Neural progenitor cell (in vitro differentiated cells): ENCODE measurements at places on chromosomes 4 and X. TPM values are rescaled to one million over a fixed set of nuclear protein-coding genes. Genes with fewer than 3 reads are reported as not detected.
A peak's percentile ranks its signal among the peaks of the same experiment; 100 is the strongest.

- no peaks in the 10 kb centered on the region for H3K36me3 ChIP-seq
- no peaks in the 10 kb centered on the region for H3K27me3 ChIP-seq
Observed at GRCh38 chr4:67886281-67886680, 2.5 kb upstream of the TMPRSS11D start.

DNA sequence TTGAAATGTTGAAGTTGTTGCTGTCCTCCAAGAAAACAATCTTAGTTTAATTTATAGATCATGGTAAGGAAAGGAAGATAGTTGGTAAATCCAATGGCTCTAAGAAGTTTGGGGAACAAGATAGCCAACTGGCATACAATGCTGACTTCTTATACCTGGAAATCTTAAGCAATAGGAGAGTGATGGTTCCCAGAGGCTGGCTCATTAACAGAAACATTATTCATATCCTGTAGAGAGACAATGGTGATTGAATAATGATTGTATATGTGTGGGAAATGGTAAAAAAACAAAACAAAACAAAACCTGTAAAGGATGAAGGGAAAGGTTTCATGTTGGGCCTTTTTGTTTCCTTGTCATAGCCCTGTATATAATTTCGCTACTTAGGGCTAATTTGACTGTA lies 174.9 kb upstream of the CTSO start:
- H3K4me3 ChIP-seq, result no peak overlapping the region
- H3K27me3 ChIP-seq, result no peaks in the 10 kb centered on the region
- H3K36me3 ChIP-seq, result no peaks in the 10 kb centered on the region
- H3K27ac ChIP-seq, result no peak overlapping the region

DNA sequence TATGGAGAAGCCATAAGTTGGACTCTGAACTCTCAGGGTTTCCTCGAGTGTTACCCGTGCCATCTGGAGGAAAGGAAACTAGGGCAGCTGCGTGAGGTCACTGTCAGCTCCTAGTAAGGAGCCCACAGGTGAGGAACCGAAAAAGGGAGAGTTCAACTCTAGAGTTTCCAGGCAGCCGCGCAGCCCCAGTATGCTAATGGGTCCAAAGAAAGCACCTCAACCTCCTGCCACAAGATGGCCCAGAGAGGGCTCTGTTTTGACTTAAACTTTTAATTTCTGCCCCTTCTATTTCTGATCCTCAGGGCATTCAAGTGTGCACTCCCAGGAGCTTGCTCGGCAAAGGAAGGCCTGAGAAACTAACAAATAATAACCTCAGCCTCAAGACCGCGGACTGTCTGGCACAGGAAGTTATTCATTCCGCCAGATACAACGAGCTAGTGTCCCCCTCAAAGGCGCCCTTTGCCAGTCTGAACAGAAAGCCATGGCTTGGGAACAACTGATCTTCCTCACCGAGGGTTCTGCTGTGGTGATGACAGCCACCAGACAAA lies 13.9 kb downstream of the SCARB2 start:
- no peak for DNase-seq
- H3K4me3 ChIP-seq, result no peak overlapping the region
- H3K27me3 ChIP-seq, result no peaks in the 10 kb centered on the region
- no peaks in the 10 kb centered on the region for H3K36me3 ChIP-seq
- no peak overlapping the region for H3K27ac ChIP-seq

- H3K27me3 ChIP-seq, result no peaks in the 10 kb centered on the region
- H3K4me1 ChIP-seq, result no peaks in the 10 kb centered on the region
- H3K4me3 ChIP-seq, result no peak overlapping the region
- no peak overlapping the region for H3K27ac ChIP-seq
Observed at GRCh38 chr4:82715731-82716617, 82.6 kb downstream of the SCD5 start.

The REPS2 gene
- total RNA-seq, result 1.2 and 4.1 TPM in 2 replicates

The ARSJ gene
- 0.25 and 0.28 TPM in 2 replicates for total RNA-seq

The ERAS gene
- 0.50 TPM in 1 of 2 replicates, not detected in the other for total RNA-seq

GRCh38 chr4:73751166-73751565 lies 10.8 kb downstream of the CXCL8 start:
- H3K4me3 ChIP-seq, result no peak overlapping the region
- no peaks in the 10 kb centered on the region for H3K4me1 ChIP-seq
- no peaks in the 10 kb centered on the region for H3K36me3 ChIP-seq
- no peak for DNase-seq
- H3K27me3 ChIP-seq, result no peaks in the 10 kb centered on the region
- H3K27ac ChIP-seq, result no peak overlapping the region

GRCh38 chr4:15920723-15921591 lies 17.6 kb downstream of the FGFBP1 start:
- no peak for DNase-seq
- no peaks in the 10 kb centered on the region for H3K4me1 ChIP-seq

GRCh38 chr4:48905363-48906015 lies 1.1 kb downstream of the OCIAD2 start:
- peak overlapping the region; percentile 76 for H3K4me3 ChIP-seq
- no peak for DNase-seq
- H3K4me1 ChIP-seq, result no peaks in the 10 kb centered on the region
- no peaks in the 10 kb centered on the region for H3K27me3 ChIP-seq
- no peaks in the 10 kb centered on the region for H3K36me3 ChIP-seq

DNA sequence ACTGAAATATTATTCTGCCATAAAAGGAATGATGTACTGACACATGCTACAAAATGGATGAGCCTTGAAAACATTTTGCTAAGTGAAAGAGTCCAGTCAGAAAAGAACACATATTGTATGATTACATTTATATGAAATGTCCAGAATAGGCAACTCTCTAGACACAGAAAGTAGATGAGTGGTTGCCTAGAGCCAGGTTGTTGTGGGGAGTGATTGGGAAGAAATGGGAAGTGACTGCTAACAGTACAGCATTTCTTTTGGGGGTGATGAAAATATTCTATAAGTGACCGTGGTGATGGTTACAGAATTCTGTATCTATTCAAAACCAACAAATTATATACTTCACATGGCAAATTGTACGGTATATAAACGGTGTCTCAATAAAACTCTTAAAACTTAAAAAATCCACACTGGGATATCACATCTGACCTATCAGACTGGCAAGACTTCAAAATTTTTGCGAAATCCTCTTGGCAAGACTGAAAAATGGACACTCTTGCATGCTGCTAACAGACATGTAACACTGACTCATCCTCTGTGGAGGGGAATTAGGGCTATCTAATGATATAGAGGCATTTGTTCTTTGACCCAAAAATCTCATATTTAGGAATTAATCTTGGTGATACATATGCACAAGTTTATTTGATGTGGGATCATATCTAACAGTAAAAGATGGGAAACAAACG lies 71.8 kb downstream of the FAM13A start:
- no peak overlapping the region for H3K4me3 ChIP-seq
- no peaks in the 10 kb centered on the region for H3K4me1 ChIP-seq
- DNase-seq, result no peak
- H3K27me3 ChIP-seq, result no peaks in the 10 kb centered on the region

The TMEM47 gene
- total RNA-seq, result 85.2 and 106 TPM in 2 replicates

GRCh38 chr4:76489686-76490161 lies 54.7 kb downstream of the SHROOM3 start:
- peaks cover 45% of the 10 kb centered on the region for H3K4me1 ChIP-seq
- no peak for DNase-seq
- no peaks in the 10 kb centered on the region for H3K27me3 ChIP-seq
- no peak overlapping the region for H3K4me3 ChIP-seq

DNA sequence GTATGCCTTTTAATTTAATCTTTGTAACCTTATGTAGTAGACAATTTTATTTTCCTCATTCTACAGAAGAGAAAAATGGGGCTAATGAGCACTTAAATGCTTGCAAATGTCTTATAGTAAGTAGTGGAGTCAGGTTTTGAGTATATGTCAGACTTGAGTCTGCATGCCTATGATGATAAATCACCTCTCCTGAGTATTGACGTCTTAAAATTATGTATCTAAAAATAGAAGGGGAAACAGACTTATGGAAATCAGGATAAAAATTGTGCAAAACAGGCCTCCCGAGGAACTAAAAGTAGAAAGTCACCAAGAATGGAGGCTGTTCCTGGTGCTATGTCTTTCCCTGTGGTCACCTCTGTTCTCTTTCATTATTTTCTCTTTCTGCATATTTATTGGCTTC lies 92.7 kb downstream of the STIM2 start:
- H3K4me1 ChIP-seq, result no peaks in the 10 kb centered on the region
- H3K4me3 ChIP-seq, result no peak overlapping the region
- H3K27me3 ChIP-seq, result no peaks in the 10 kb centered on the region

DNA sequence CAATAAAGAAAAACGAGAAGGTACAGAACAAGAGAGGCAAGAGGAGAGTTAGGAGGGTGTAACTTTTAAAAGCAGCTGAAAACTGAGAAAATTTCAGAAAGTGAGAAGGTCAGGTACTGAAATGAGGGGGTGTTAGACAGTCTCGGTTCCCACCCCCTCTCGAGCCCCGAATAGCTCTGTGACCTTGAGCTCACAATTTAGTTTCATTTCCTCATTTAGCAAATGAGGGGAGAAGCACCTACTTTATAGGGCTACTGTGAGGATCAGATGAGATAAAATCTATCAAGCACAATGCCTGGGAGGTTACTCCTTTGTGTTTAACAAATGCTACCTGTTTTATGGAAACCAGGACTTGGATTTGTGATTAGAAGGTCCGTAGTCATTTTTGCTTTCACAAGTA lies 4.9 kb downstream of the UGT8 start:
- no peak for DNase-seq
- H3K4me3 ChIP-seq, result no peak overlapping the region
- H3K27me3 ChIP-seq, result peaks cover 30% of the 10 kb centered on the region
- H3K36me3 ChIP-seq, result no peaks in the 10 kb centered on the region
- H3K27ac ChIP-seq, result no peak overlapping the region
- peaks cover 13% of the 10 kb centered on the region for H3K4me1 ChIP-seq

GRCh38 chr4:53362093-53362492 lies 3.8 kb downstream of the SCFD2 start:
- H3K27me3 ChIP-seq, result peaks cover 7% of the 10 kb centered on the region
- H3K4me3 ChIP-seq, result no peak overlapping the region
- DNase-seq, result no peak
- H3K27ac ChIP-seq, result no peak overlapping the region
- H3K4me1 ChIP-seq, result peaks cover 8% of the 10 kb centered on the region
- no peaks in the 10 kb centered on the region for H3K36me3 ChIP-seq

The PIR gene
- 40.2 and 45.0 TPM in 2 replicates for total RNA-seq

- no peaks in the 10 kb centered on the region for H3K4me1 ChIP-seq
- no peak overlapping the region for H3K4me3 ChIP-seq
- DNase-seq, result no peak
- H3K36me3 ChIP-seq, result no peaks in the 10 kb centered on the region
- no peak overlapping the region for H3K27ac ChIP-seq
Observed at GRCh38 chrX:129761596-129761995, 18.2 kb upstream of the SASH3 start.

GRCh38 chr4:113539408-113539807 lies 222.1 kb downstream of the CAMK2D start:
- no peaks in the 10 kb centered on the region for H3K27me3 ChIP-seq
- H3K36me3 ChIP-seq, result no peaks in the 10 kb centered on the region
- H3K4me1 ChIP-seq, result no peaks in the 10 kb centered on the region
- H3K27ac ChIP-seq, result no peak overlapping the region

DNA sequence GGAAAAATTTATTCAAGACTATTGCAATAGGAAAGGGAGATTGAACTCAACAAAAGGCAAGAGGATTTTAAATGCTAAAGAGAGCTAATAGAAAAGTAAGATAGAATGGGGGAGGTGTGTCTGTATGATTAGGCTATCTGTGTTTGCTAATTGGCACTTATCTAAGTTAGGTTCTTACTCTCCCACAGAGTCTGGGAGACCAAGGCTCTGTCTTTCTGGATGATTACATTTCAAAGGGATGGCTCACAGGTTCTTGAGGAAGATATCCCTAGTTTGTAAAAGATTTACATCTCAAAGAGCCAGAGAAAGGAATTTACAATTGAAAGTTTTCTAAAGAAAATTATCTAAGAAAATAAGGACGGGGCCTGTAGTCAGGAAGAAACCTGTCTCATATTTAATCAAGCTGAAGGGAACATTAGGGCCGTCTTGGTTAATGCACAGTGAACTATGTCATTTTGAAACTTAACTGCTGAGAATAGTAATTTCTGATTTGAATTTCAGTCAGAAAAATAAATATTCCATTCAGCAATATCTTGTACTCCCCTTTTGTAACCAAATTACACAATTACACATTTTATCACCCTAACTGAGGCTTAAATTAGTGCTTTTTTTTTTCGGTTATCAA lies 75.8 kb downstream of the MAGEB10 start:
- no peaks in the 10 kb centered on the region for H3K27me3 ChIP-seq
- DNase-seq, result peak; percentile 63
- no peak overlapping the region for H3K27ac ChIP-seq

DNA sequence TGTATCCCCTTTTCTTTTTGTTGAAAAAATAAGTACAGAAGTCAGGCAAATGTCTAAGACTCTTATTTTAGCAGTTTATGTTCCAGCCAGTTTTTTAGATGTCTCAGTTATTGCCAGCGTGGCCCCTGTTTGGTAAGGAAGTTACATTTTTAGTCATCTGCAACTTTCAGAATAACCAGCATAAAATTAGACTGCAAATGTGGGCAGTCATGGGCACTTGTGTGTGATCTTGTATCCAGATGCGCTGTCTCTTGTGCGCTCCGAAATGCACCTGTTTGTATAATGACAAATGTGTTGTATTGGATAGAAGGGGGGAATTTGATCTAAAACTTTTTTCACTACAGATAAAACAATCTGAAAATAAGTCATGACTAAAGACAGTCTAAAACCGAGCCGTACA lies 44.3 kb upstream of the CLCN4 start:
- no peaks in the 10 kb centered on the region for H3K36me3 ChIP-seq
- no peaks in the 10 kb centered on the region for H3K27me3 ChIP-seq
- no peak overlapping the region for H3K27ac ChIP-seq
- no peaks in the 10 kb centered on the region for H3K4me1 ChIP-seq
- no peak for DNase-seq

DNA sequence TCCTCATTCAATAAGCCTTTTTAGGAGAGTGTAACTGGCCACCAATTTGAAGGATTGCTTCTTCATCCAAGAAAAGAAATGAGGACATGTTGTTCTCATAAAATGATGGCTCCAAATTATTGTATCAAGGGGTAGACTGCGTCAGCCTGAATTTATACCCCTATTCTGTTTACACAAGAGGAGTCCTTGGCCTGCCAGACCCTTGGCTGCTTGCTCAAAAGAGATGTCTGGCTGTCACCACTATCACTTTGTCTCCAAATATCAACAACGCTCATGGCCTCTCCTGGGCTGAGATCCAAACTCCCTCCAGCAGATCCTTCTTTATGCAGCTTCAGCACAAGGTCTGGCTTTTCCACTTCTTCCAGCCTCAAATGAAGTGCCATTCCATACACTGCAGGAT lies 127.9 kb downstream of the OR13H1 start:
- no peak for DNase-seq
- no peak overlapping the region for H3K27ac ChIP-seq
- no peaks in the 10 kb centered on the region for H3K36me3 ChIP-seq

DNA sequence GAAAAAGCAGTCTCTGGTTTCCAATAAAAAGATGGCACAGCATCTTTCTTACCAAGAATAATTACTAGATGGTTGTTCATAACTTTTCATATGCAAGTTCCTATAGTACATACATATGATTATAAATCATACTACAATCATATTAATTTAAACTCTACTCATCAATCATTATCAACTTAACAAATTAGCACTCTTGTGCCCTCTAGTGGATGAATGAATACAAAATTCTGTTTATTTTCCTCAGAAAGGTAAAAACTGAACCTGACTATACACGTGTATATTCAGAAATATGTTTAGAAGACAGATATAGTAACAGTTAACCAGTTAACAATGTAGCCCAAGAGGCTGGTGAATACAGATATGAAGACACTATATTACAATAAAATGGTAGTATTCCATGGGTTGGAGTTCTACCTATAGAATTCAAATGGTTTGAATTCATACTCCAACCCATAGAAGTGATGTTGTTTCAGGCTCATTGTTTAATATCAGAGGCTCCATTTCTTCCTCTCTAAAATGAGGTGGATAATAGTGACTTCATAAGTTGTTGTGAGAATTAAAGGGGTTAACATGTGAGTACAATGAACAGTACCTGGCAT lies 100.0 kb downstream of the ADAMTS3 start:
- no peaks in the 10 kb centered on the region for H3K36me3 ChIP-seq
- H3K4me1 ChIP-seq, result peaks cover 5% of the 10 kb centered on the region
- DNase-seq, result peak; percentile 61

The MAOA gene
- 4.4 and 12.7 TPM in 2 replicates for total RNA-seq

The MAGEB10 gene
- not detected in 2 replicates for total RNA-seq

The CCDC160 gene
- 18.4 and 21.6 TPM in 2 replicates for total RNA-seq
